ENCODE measurements at places on chromosomes 16 and 17. TPM values are rescaled to one million over a fixed set of nuclear protein-coding genes. Genes with fewer than 3 reads are reported as not detected.

KRT17 gene
- total RNA-seq, result not detected

DNA sequence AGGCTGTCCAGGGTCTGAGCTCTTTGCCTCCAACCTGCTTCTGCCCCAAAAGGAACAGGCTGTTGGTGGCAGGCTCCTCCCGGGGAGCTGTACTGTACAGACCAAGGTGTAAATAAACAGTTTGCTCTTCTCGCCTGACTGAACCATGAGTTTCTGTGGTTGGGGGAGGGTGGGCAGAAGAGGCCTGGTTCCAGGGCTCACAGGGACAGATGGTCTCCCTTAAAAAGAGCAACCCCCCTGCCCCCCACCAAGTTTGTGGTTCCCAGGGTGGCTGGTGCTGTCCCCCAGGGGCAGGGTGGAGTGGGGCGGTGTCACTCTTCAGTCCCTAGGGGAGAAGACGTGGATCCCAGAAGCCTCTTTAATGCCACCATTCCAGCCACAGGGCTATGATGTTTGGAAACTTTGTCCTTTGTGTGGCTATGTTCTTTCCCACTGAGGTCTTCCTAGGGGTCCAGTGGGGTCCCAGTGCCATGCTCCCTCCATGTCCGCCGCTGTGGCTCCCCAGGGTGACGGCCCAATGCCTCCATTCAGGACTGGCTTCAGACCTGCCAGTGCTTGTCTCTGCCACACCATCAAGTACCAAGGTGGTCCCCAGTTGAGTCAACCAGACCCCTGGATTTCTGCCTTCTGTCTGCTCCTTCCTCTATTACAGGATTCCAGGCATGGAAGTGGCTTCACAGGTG lies 146.7 kb downstream of the RAB11FIP4 start:
- DNase-seq, result no peak

GUCY2D gene
- not detected for total RNA-seq

CCL15 gene
- not detected for total RNA-seq

GRCh38 chr16:10862438-10862837 lies 14.6 kb upstream of the CIITA start:
- no peak for DNase-seq

- DNase-seq, result no peak
Measured at GRCh38 chr17:8828517-8828875, 29.3 kb upstream of the MFSD6L start.

- DNase-seq, result no peak
Measured at GRCh38 chr16:71919035-71919434, 23.7 kb downstream of the IST1 start.

GRCh38 chr16:19245326-19245925 lies 40.1 kb upstream of the CLEC19A start:
- no peak for DNase-seq

PRAC1 gene
- total RNA-seq, result not detected

DNA sequence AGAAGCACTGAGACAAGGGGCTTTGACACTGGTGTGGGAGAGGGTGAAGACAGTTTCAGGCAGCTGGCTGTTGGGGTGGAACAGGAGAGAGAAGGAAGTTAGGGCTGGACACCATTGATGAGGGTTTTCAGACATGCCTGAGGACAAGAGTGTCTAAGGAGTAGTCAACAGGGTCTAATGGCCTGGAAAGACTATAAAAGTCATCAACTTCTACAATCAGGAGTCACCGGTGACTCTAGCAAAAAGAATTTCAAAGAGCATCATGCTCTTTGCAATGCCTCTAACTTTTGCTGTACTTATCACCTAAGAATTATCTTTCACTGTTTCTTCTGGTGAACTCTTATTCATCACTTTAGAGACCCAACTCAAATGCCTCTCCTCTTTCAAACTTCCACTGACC lies 213.9 kb downstream of the C16orf78 start:
- DNase-seq, result no peak

DNA sequence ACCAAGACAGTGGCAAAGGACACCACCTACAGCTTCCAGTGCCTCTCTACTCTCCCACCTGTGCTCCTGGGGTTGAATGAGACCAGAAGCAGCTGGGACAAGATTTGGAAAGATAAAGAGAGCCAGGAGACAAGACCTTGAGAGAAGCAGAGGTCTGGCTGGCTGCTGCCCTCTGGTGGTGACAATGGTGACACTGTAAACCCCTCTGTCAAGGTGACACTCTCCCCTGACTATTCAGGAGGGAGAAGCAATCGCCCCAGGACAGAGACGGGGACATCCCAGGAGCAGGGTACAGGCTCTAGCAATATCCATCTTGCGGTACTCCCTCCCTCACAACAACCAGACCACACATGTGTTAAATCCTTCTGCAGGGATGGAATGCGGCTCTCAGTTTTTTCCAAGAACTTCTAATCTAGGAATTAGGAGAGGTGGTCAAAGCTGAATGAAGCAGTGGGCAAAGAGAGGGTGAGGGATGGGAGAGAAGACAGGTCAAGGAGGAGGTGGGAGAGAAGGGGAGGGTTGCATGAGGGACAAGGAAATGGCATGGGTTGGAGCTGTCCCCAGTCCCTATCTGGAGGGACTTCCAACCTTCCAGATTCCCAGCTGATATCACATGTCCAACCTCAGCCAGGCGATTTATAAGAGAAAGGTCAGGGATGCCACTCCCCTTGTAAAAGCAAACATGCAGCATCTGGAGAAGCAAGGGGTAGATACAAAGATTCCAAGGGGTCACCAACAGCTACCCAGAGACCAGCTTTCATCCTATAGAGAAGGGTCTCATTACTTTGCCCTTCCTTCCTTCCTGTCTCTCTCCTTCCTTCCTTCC lies 2.9 kb downstream of the PHOSPHO1 start:
- DNase-seq, result no peak

DNA sequence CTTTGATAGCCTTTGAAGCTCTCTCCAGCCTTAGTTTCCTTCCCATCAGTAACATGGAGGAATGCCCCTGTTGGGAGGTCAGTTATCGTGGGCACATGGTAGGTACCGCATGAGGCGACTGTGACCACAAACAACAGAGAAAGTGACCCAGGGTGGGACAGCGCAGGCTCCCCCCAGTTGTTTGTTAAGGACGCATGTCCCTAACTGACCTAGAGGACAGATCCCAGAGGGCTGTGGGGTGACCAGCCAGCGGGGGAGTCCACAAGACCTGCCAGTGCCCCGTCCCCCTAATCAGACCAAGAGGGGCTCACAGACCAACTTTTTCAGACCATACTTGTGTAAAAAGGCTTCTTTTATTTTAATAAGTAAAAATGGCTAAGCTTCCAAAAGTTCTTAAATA lies 22.3 kb downstream of the KATNB1 start:
- no peak for DNase-seq

DNA sequence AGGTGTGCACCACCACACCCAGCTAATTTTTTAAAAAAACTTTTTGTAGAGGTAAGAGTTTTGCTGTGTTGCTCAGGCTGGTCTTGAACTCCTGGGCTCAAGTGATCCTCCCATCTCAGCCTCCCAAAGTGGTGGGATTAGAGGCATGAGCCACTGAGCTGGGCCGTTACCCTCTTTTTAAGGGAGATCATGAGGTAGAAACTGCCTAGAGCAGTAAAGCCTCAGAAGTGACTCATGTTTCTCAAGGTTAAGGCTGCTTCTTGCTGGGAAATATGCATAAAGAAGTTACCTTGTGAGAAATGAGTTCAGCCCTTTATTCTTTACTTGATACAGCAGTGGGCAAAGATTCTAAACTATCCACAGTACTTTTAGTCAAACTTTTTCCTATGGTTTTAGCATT lies 38.2 kb downstream of the GRB2 start:
- no peak for DNase-seq

DNA sequence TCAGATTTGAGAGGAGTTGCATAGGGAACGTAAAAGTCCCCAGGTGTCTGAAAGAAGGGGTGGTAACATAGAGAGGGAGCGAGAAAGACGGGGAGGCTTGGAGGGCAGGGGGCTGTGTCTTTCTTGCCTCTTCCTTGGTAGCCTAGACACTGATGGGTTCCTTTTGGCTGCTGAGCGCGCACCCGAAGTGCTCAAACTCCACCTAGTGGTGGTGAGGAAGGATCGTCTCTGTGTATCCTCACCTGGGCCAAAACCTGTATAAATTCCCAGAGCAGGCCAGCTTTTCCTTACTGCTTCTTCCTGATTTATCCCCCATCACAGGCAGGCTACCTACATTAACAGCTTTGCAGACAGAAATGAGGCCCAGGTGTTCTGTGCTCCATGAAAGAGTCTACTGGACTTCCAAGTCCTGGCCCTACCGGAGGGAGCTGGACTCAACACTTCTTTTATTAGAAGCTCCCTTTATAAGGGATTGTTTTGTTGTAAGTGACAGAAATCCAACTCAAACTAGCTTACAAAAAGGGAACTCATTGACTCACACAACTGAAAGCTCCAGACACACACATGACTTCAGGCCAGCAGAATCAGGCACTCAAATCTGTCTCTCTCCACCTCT lies 5.5 kb upstream of the SLC25A35 start:
- no peak for DNase-seq

GRCh38 chr17:68298601-68299000 lies 7.3 kb downstream of the ARSG start:
- no peak for DNase-seq

DNA sequence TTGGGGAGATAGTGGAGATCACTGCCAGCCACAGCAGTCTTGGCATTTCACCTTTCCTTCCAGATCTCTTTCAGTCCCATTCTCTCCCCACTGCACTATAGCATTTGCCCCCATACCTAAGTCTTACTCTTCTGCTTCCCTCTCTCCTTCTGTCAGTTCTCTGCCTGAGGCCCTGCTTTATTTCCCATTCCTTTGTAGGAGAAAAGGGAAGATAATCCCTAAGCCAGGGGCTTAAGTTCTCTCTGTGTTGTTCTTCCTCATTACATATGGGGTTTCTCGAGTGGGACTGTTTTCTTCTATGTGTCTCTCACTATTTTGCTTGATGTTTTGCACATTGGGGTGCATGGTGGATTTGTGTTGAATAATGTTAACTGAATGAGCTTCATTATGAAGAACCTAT lies 6.4 kb downstream of the KDM6B start:
- DNase-seq, result no peak

CTRB1 gene
- not detected for total RNA-seq

TEKT5 gene
- 0.12 TPM for total RNA-seq

TP53TG3B gene
- total RNA-seq, result not detected
